NCI-H1092 (cell line): ENCODE measurements at places on chromosomes 7 and 10.

DNA sequence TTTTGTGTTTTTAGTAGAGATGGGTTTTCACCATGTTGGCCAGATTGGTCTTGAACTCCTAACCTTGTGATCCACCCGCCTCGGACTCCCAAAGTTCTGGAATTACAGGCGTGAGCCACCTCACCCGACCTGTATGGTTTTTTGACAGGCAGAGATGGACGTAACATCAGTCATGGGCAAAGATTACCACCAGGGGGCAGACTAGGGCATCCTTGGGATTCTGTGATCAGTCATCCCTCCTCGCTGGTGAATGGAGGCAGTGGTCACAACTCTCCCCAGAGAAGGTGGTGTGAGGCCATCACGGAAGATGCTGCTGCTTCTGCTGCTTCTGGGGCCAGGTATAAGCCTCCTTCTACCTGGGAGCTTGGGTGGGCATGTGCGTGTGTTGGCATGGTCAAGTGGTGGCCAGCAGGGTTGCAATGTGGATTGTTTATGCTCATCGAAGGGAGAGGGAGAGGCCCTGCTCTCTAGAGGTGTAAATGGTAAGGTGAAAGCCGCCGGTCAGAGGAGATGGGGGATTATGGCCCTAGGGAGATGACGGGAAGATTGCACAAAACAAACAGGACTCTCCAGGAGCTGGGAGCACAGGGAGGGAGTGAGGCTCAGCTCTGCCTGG lies 122.7 kb upstream of the PRSS1 start:
- peak; percentile 3 for DNase-seq

DNA sequence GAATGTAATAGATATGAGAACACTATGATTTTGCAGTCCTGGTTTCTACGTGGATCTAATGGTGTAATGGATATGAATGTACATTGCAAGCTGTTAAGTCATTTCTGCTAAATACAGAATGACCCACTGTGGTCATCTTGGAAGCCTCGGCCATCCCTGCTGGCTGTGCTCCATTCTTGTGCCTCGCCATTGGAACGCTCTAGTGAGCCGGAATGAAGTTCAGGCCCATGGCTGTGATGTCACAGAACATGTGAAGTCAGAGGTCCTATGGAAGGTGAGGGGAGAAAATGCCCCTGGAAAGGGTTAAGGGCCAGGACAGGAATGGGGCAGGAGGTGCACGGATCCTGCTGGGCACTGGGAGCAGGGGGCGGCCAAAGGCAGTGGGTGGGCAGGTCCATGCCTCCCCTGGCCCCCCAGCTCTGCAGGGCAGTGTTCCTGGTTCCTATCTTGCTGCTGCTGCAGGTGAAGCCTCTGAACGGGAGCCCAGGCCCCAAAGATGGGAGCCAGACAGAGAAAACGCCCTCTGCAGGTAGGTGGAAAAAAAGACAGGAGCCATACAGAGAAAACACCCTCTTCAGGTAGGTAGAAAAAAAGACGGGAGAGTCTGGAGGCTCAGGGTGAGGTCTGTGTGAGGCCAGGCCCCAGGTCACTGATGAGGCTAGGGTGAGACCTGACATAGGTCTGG lies at the start of gene LLCFC1:
Gene LLCFC1, plus strand, starts transcription at position 259 of the 685 bp plus-strand sequence. Its CDS starts 138 bp downstream, at position 397.
- no peak for DNase-seq

- DNase-seq = no peak
These were observed 25.2 kb downstream of the CDK1 start for GRCh38 chr10:60803433-60803832.

GRCh38 chr10:6980353-6980752 lies 400.3 kb upstream of the PRKCQ start:
- no peak for DNase-seq

GRCh38 chr10:76229341-76229740 lies 797.9 kb downstream of the LRMDA start:
- DNase-seq = no peak

- no peak for DNase-seq
These were observed 980 bp downstream of the FHIP2A start for GRCh38 chr10:114822444-114823076.

DNA sequence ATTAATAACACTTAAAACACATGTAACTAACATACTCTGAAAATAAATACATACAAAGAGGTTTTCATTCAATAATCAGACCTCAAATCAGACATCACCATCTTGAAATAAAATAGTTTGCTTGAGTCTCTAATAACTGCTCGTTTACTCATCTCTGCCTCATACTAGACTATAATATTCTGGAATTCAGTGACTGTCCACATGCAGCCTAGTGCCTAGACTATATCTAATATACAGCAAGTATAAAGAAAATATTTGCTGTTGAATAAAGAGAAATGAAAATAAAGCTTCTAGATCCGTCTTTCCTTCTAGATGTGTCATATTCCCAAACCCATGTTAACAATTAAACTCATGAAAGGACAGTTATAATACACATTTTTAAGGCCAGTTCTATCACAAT lies 236.3 kb upstream of the LRRN3 start:
- DNase-seq = no peak
